NCI-H1417 treated with DMSO at 0.1 percent for 48 hours (cell line): ENCODE measurements at places on chromosomes 5 and 9.

DNA sequence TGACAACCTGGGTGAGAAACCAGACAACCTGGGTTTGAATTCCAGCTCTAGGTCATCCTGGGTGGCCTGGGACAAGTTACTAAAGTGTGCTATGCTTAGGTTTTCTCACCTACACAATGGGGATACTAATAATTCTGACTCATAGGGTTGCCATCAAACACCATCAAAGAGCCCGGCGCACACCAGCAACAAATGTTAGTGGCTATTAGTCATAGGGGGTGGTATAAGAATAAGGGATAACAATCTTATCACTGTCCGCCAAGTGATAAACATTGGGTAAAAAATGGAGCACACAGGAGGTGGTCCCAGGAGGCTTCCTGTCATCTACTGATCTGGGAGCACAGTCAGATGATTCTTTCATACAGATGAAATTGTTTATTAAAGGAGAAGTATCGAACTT, 61.4 kb upstream of the AFAP1L1 start:
- DNase-seq = no peak

DNA sequence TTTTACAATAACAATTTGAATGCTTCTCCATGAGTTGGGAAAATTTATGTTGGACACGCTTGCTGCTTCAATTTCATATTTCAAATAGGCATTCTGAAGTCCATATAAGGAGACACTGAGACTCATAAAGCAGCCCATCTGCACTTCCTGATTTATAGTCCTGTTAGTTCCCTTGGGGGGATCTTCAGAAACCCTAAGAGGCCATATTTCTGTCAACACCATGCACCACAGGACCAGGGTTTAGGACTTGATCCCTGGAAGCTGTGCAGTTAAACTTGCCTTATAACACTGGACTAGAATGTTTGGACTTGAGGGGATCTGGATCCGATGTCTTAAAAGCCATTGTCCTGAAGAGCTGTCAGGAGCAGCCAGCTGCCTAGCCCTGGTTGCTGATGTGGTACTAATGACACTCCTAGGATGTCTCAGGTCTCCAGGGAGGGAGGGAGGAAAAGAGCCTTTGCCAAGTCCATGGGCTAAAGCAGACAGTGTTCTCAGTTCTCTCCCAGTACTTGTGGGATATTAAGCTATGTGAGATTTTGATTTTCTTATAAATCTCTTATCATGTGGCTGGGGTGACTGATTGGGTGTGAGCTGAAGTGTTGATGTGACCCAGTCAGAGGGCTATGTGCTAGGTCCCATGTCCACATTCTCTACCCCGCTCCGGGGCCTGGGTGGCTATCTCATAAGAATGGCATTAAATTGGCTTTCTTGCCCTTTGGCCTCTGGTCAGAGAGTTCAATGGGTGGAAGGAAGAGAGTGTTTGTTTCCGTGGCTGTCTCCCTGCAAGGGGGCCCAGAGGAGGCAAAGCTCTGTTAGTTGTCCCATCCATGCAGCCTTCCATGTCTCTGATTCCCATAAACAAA, 399.8 kb downstream of the OSTF1 start:
- DNase-seq = no peak

GRCh38 chr9:37038943-37039464, 4.9 kb upstream of the PAX5 start:
- DNase-seq = no peak

DNA sequence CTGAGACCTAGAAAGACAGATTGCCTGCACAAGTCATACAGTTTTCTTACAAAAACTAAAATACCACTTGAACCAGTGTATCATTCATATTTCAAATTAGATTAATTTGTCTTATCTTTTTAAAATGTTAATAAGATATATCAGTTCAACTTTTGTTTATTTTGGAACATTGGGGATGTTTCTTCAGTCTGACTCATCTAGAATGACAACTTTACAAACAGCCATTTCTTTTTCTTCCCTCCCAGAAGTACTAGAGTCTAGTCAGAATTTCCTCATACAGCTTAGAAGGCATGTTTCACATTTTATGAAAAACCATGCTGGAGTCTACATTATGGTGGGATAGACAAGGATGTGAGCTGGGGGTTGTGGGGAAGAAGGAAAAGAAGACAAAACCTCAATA, 262.5 kb downstream of the NFIB start:
- no peak for DNase-seq

DNA sequence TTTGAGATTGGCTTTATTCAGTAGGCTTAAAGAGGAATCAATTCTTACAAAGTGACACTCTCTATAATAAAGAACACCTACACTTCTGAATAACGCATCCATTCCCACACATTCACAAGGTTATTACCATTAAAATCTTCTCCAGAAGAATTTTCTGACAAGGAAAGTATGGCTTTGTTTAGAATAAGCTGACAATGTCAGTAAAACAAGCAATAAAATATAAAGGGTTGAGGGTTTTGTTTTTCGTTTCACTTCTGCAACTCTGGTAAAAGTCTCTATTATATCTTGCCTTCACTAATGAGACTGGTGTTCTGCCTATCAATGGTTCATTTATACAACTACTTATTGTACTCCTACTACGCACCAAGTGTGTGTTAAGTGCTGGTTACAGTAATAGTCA, 169.7 kb downstream of the NFIB start:
- DNase-seq = no peak

DNA sequence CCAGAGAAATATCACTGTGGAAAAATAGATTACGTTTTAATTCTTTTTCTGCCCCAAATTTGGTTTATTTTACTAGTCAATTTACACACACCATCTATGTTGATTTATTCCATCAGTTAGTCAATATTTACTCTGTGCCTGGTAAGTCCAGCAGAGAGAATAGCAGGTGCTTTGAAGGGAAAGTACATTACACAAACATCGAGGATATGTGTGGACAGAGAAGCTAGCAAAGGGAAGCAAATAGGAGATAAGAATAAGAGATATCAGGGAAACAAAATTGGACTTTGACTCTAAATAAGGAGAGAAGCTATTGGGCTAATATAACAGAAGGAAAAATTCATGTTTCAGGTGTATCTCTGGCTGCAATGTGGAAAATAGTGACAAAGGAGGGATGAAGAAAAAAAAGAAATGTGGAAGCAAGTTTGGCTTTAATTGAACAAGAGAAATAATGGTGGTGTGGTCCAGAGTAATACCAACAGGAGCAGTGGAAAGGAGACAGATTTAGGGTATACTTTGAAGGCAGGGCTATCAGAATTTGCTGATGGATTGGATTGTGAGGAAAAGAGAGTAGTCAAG, 587.7 kb upstream of the CDH6 start:
- DNase-seq = no peak

DNA sequence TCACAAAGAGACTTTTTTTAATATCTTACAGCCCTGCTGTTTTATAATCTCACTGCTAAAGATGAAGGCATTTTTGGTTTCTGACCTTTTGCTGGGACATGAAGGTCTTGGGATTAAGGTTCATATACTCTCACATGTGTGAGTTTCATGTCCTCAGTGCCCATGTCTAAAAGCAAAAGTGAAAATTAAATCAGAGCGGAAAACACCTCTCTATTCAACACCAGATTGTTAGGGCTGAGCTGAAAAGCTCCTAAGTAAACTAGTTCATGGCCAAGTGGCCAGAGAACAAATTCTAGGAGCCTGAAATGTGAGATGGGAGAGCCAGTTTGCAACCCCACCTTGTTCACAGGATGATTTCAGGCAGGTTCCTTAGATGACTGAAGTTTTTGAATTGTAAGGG, 110.9 kb downstream of the GRIA1 start:
- DNase-seq = no peak

- DNase-seq = no peak
These were observed 298.6 kb upstream of the MEF2C start for GRCh38 chr5:89181546-89181945.

DNA sequence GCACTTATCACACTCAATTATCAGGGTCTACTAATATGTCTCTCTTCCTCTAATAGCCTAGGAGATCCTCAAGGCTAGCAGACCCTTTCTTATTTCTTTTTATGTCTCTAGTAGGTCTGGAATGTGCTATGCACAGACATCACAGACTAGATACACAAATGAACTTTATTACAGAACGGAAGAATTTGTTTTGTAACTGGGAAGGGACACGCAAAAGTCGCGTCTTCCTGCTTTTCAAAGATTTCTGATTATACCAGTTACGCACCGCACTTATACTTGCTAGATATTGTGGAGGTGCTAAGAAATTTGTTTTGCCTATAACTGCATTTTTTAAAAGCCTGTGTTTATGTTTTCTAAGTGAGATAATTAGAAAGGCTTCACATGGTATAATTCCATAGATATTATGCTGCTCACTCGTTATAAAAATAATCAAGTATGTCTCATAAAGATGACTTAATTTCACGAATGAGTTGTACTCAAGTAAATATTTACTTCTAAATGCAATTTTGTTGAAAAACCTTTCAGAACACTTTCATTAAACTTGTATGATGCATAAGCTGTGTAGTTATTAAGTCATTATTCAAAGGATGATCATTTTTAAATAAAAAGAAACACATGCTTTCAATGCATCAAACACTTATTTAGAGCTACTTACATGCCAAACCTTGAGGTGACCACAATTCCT, 662.6 kb downstream of the ACTL7B start:
- no peak for DNase-seq

GRCh38 chr5:45437752-45438151, 258.4 kb downstream of the HCN1 start:
- DNase-seq = no peak

DNA sequence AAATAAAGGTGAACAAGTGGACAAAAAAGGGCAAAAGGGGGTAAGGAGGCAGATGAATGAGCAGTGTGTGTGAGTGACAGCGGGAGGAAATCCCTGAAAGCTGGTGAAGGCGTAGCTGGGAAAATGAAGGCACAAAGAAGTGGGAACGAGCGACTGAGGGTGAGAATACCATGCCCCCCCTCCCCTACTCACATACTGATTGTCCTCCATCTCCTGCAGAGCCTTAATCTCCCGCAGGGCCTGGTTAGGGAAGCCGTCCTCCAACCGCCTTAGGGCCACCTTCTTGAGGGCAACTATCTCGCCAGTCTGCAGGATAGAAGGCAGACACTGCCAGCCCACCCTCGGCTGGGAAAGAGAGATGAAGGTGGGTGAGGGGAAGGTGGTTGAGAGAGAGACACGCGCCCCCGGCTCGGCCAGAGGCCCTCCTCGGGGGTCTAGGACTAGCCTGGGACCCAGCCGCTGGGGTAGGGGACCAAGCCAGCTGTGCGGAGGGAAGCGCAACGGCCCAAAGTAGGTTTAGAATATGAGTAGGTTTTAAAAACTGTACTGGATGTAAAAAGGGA, 522 bp downstream of the CDK20 start:
- no peak for DNase-seq

DNA sequence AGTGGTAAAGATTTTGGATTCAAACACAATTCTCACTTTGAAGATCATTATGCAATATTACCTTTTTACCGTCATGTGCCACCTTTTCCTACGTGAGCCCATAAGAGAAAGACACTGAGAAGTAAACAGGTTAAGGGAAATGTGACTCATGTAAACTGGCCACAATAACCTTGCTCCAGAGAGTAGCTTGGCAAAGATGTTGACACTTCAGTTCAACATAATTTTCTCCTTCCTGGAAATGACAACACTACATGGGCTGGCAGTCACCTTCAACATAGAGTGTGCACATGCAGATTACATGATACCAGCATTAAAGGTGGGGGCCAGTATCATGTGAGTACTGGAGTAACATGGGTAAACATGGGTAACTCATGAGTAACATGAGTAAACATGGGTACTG, 141.9 kb downstream of the CDK5RAP2 start:
- no peak for DNase-seq

- DNase-seq = no peak
These were observed 160.7 kb downstream of the PAX5 start for GRCh38 chr9:36873247-36873875.

- no peak for DNase-seq
These were observed 29.7 kb upstream of the PPP2CA start for GRCh38 chr5:134255418-134256150.

- DNase-seq = no peak
These were observed 25.9 kb upstream of the IL17B start for GRCh38 chr5:149404746-149405549.
